ENCODE measurements at places on chromosomes 12 and 14.

DNA sequence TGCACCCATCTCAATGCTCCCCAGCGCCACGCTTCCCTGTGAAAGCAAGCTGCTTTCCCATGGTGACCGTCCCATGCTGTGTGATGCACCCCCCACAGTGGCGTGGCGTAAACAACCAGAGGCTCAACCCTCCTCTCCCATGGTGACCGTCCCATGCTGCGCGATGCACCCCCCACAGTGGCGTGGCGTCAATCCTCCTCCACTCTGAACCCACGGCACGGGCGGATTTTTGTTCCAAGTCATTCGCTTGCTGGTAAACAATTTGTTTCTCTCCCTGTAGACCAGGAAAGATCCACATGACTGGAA is 8.9 kb downstream of the STX2 start:
- H3K36me3 ChIP-seq: peaks cover 1% of the 10 kb centered on the region
- H3K27me3 ChIP-seq: no peaks in the 10 kb centered on the region
- H3K27ac ChIP-seq: no peak overlapping the region
- H3K4me3 ChIP-seq: no peak overlapping the region
- DNase-seq: no peak

DNA sequence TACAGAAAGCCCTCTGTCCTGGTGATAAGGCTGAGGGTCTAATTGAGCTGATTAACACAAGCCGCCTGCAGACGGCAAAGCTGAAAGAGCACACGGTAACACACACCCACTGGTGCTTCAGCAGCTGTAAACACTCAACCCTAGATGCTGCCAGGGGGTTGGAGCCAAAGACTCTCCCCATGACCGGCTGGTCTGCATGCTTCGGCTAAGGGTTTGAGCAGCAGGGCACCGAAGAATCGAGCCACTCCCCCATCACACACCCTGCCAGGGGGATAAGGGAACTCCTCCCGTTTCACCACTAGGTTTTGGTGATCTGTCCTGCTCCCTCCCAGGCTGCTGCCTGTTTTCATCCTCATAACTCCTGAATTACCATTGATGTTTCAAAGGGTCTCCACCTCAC is 141.0 kb upstream of the OVCH1 start:
- no peaks in the 10 kb centered on the region for H3K36me3 ChIP-seq
- H3K27ac ChIP-seq: no peak overlapping the region
- H3K27me3 ChIP-seq: no peaks in the 10 kb centered on the region

GRCh38 chr14:73588695-73589094 is 3.0 kb upstream of the ACOT4 start:
- H3K4me1 ChIP-seq: no peaks in the 10 kb centered on the region
- H3K27me3 ChIP-seq: no peaks in the 10 kb centered on the region
- no peaks in the 10 kb centered on the region for H3K36me3 ChIP-seq
- no peak for DNase-seq
- H3K27ac ChIP-seq: no peak overlapping the region

DNA sequence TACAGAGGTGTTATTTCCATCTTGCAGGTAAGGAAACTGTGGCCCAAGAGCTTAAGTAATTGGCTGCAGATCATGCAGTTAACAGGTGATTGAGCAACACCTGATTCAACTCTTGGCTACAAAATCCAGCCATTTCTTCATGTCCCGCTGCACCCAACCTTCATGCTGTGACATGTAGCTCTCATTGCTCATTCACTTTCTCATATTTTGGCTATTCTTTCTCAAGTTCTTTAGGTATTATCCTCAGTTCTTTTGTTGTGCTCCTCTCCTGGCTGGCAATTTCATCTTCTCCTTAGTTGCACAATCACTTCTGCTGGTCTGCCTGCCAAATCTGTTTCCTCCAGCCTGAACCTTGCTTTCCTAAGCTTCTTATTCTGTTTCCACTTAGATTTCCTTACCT is 300.8 kb downstream of the SSPN start:
- H3K36me3 ChIP-seq: no peaks in the 10 kb centered on the region
- H3K4me1 ChIP-seq: no peaks in the 10 kb centered on the region
- H3K27me3 ChIP-seq: no peaks in the 10 kb centered on the region
- H3K4me3 ChIP-seq: no peak overlapping the region

DNA sequence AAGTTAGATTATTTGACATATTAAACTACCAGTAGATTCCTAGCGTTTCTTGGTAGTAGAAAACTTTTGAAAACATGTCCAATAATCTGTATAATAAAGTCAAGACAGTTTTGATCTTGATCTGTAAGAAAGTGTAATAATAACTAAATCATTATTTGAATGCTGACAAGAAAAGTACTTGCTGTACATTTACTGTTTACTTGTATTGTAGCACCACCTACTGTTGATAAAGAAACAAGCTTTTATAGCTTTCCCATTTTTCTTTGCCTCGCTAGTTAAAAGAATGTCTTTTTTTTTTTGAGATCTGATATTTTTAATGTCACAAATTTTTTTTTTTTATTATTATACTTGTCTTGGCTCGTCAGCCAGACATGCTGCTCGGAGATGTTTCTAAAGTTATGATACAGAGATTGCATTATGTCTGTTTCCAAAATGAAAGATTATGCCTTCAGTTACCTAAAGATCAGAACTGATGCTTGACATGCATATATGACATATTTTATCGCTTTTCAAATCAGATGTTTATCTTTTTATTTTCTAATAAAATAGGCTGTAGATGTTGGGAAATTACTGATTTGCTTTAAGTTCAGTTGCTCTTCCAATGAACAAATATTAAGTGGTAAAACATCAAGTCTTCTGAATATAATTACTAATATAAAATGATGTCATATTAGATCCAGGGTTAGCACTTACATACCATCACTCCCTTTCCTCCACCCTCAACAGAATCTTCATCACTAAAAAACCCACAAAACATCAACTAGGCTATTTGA is 140.5 kb downstream of the AKAP6 start:
- no peak for DNase-seq
- no peaks in the 10 kb centered on the region for H3K36me3 ChIP-seq
- no peaks in the 10 kb centered on the region for H3K27me3 ChIP-seq
- no peak overlapping the region for H3K4me3 ChIP-seq
- H3K27ac ChIP-seq: no peak overlapping the region
- H3K4me1 ChIP-seq: peaks cover 12% of the 10 kb centered on the region

GRCh38 chr12:264269-264668 is 1.6 kb upstream of the SLC6A13 start:
- peaks cover 2% of the 10 kb centered on the region for H3K4me1 ChIP-seq
- peaks cover 9% of the 10 kb centered on the region for H3K27me3 ChIP-seq
- H3K36me3 ChIP-seq: no peaks in the 10 kb centered on the region
- H3K27ac ChIP-seq: no peak overlapping the region
- no peak overlapping the region for H3K4me3 ChIP-seq

- H3K36me3 ChIP-seq: peaks cover 6% of the 10 kb centered on the region
- no peak overlapping the region for H3K4me3 ChIP-seq
- no peaks in the 10 kb centered on the region for H3K27me3 ChIP-seq
- H3K4me1 ChIP-seq: peaks cover 6% of the 10 kb centered on the region
- peak; percentile 33 for DNase-seq
Observed at GRCh38 chr14:99420711-99421110, 59.9 kb downstream of the SETD3 start.

DNA sequence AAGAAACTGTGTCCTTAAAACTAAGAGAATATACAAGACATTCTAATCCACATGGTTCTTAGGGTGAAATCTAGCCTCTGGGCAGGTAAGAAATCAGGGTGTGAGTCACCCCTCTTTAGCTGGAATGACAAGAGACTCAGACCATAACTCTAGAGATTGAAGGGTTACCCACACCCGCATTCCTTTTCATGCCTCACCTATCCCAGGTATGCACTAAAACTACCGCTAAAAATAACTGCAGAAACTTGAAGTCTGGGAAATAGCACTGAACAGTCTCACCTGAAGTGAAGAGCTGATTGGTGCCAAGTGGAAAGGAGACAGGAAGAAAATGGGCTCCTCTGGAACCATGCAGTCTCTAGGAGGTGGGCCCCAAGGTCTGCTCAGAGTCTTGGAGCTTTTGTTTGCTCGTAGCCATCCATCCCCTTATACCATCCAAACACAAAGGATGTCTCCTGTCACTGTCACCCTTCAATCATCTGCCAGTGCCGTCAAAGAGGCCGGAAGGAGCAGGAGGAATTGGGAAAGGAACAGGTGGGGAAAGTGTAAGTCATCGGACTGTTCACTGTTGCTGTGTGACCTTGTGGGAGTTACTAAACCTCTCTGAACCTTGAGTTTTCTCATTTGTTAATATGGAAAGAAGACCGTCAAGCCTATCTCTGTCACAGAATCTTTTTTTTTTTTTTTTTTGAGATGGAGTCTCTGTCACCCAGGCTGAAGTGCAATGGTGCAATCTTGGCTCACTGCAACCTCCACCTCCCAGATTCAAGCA is 22.4 kb downstream of the DDX47 start:
- H3K27me3 ChIP-seq: no peaks in the 10 kb centered on the region
- DNase-seq: no peak
- H3K4me1 ChIP-seq: no peaks in the 10 kb centered on the region
- no peak overlapping the region for H3K4me3 ChIP-seq
- peaks cover 15% of the 10 kb centered on the region for H3K36me3 ChIP-seq

- no peaks in the 10 kb centered on the region for H3K27me3 ChIP-seq
- H3K27ac ChIP-seq: no peak overlapping the region
- H3K4me3 ChIP-seq: no peak overlapping the region
- H3K4me1 ChIP-seq: no peaks in the 10 kb centered on the region
- DNase-seq: no peak
- no peaks in the 10 kb centered on the region for H3K36me3 ChIP-seq
Observed at GRCh38 chr12:27343255-27344000, 10.8 kb downstream of the BMAL2 start.

GRCh38 chr14:35051796-35052195 is 5.7 kb downstream of the FAM177A1 start:
- no peak overlapping the region for H3K4me3 ChIP-seq
- H3K27me3 ChIP-seq: no peaks in the 10 kb centered on the region
- no peak overlapping the region for H3K27ac ChIP-seq
- no peaks in the 10 kb centered on the region for H3K36me3 ChIP-seq
- H3K4me1 ChIP-seq: no peaks in the 10 kb centered on the region

GRCh38 chr12:87116780-87117179 is 860.6 kb upstream of the MGAT4C start:
- H3K4me3 ChIP-seq: no peak overlapping the region
- peaks cover 2% of the 10 kb centered on the region for H3K4me1 ChIP-seq
- H3K27me3 ChIP-seq: no peaks in the 10 kb centered on the region
- H3K36me3 ChIP-seq: no peaks in the 10 kb centered on the region
- H3K27ac ChIP-seq: no peak overlapping the region

- no peak overlapping the region for H3K4me3 ChIP-seq
- DNase-seq: no peak
- no peak overlapping the region for H3K27ac ChIP-seq
- no peaks in the 10 kb centered on the region for H3K27me3 ChIP-seq
- H3K4me1 ChIP-seq: peaks cover 4% of the 10 kb centered on the region
Observed at GRCh38 chr14:68994056-68994455, 15.0 kb upstream of the ACTN1 start.

GRCh38 chr12:13573698-13574321 is 377.3 kb downstream of the EMP1 start:
- H3K4me3 ChIP-seq: no peak overlapping the region
- H3K4me1 ChIP-seq: peaks cover 5% of the 10 kb centered on the region
- H3K36me3 ChIP-seq: no peaks in the 10 kb centered on the region
- no peaks in the 10 kb centered on the region for H3K27me3 ChIP-seq

DNA sequence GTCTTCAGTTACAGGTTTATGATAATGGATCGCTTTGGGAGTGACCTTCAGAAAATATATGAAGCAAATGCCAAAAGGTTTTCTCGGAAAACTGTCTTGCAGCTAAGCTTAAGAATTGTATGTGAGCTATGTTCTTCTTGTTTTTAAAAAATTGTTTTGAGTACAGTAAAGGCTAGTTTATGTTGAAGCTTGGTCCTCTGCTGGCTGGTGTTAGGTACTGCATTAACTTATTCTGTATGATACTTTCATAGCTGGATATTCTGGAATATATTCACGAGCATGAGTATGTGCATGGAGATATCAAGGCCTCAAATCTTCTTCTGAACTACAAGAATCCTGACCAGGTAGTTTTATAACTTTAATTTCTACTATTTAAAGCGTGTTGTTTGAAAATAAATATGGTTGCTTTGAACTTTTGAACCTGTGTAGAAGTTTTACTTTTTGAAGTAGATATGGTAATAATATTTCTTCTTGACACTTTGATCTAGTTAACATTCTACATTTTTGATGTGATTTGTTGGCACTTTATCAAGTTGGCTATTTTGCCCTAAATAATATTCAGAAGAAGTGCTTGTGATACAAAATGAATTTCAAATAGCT is 55.7 kb downstream of the VRK1 start:
- H3K27ac ChIP-seq: no peak overlapping the region
- no peak overlapping the region for H3K4me3 ChIP-seq
- peaks cover 1% of the 10 kb centered on the region for H3K4me1 ChIP-seq

- H3K36me3 ChIP-seq: no peaks in the 10 kb centered on the region
- no peak overlapping the region for H3K4me3 ChIP-seq
- no peaks in the 10 kb centered on the region for H3K4me1 ChIP-seq
- H3K27me3 ChIP-seq: peaks cover 5% of the 10 kb centered on the region
- no peak overlapping the region for H3K27ac ChIP-seq
Observed at GRCh38 chr14:24612196-24612595, 2.7 kb upstream of the GZMH start.

- H3K36me3 ChIP-seq: no peaks in the 10 kb centered on the region
- H3K4me1 ChIP-seq: peaks cover 4% of the 10 kb centered on the region
Observed at GRCh38 chr12:116188581-116188980, 88.9 kb downstream of the MED13L start.

DNA sequence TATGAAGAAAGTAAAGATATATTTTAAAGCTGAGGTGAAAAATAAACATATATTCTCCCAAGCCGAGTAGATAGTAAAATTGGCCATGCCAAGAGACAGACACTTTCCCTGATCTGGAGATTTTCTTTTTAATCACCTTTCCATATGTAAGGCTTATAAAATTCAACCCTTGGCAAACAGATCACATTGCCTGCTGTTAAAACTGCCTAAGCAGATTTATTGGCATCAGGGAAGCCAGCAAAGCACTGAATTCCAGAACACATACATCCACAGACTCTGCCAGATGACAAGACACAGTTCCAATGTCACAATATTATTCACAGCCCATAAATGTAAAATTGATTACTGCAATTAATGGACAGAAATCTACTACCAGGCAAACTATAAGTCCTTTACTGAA is 78.2 kb upstream of the GARIN2 start:
- H3K27ac ChIP-seq: no peak overlapping the region
- H3K4me1 ChIP-seq: peaks cover 2% of the 10 kb centered on the region
- no peak for DNase-seq
- H3K36me3 ChIP-seq: no peaks in the 10 kb centered on the region
- no peak overlapping the region for H3K4me3 ChIP-seq
- no peaks in the 10 kb centered on the region for H3K27me3 ChIP-seq

GRCh38 chr12:114355389-114356088 is 50.4 kb downstream of the TBX5 start:
- H3K4me1 ChIP-seq: no peaks in the 10 kb centered on the region
- H3K27ac ChIP-seq: no peak overlapping the region
- no peaks in the 10 kb centered on the region for H3K27me3 ChIP-seq

DNA sequence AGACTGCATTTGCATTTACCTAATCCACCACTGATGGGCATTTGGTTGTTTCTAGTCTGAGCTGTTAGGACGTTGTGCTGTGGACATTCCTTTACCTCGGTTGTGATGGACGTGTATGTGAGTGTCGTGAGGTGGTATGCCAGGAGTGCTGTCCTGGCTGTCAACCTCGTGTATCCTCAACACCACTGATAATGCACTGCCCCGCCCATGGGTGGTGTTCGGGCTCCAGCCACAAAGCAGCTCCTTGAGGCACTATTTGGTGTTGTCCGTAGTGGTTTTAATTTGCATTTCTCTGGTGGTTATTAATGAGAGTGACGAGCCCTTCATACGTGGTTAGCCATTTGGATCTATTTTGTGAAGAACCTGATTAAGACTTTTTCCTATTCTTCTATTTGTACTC is 87.6 kb downstream of the PPP2R5C start:
- H3K4me3 ChIP-seq: no peak overlapping the region
- peaks cover 2% of the 10 kb centered on the region for H3K36me3 ChIP-seq
- peaks cover 4% of the 10 kb centered on the region for H3K4me1 ChIP-seq
- H3K27ac ChIP-seq: no peak overlapping the region

GRCh38 chr12:41514021-41514777 is 326.1 kb downstream of the PDZRN4 start:
- no peak overlapping the region for H3K4me3 ChIP-seq
- H3K27ac ChIP-seq: no peak overlapping the region
- no peak for DNase-seq
- H3K4me1 ChIP-seq: peaks cover 5% of the 10 kb centered on the region
- no peaks in the 10 kb centered on the region for H3K27me3 ChIP-seq

Measured in neuronal stem cell (in vitro differentiated cells).